ENCODE measurements at places on chromosomes 16 and 17.

- no peak for DNase-seq
These were observed 24.2 kb upstream of the ABCA3 start for GRCh38 chr16:2364638-2365210.

DNA sequence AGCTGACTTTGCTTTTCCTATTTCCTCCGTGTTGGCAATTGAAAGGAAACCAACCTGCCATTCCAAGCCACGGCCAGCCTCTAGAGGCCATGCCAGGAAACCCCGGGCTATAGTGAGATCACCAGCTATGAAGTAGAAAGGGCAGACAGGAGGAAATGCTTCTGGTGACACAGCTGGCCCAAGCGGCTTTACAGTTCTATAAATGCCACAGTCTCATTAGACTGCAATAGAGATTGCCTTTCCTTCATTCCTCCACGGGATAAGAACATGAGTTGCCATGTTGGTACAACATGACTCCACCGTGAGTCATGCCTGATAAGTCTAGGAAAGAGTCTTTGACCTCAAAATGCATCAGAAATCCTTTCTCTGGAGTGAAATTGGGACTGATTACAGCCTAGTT is 384.9 kb downstream of the GRIN2A start:
- no peak for DNase-seq

GRCh38 chr16:4640572-4641305 is 16.1 kb downstream of the MGRN1 start:
- DNase-seq, result no peak

GRCh38 chr17:59627770-59628171 is 8.1 kb downstream of the CLTC start:
- DNase-seq, result no peak

- DNase-seq, result no peak
These were observed 37.6 kb upstream of the PIRT start for GRCh38 chr17:10875430-10875851.

DNA sequence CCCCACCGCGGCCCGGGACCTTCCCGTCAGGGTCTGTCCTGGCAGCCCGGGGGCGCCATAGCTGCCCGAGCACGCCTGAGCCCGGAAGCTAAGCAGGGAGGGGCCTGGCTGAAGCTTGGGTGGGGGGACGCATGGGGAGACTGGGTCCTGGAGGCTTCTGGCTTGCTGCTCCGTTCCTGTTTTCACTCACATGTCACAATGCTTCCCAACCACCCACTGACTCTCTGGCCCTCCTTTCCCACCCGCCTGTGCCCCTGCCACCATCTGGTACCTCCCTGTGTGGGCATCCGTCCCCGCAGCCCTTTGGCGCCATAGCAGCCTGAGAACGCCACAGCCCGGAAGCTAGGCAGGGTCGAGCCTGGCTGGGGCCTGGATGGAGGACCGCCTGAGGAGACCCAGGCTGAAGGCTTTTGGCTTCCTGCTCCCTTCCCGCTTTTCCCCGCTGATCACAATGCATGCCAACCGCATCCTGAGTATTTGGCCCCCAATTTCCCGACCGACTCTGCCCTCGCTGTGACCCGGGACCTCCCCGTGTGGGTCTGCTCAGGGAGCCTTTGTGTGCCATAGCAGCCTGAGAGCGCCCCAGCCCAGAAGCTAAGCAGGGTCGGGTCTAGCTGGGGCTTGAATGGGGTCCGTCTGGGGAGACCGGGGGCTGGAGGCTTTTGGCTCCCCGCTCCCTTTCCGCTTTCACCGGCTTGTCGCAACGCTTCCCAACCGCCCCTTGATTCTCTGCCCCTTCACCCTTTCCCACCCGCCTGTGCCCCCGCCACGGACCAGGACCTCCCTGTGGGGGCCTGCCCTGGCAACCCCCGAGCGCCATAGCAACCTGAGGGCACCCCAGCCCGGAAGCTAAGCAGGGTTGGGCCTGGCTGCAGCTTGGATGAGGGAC is 2290.1 kb downstream of the TP53TG3F start:
- DNase-seq, result no peak

GRCh38 chr17:80894439-80894721 is 97.3 kb upstream of the CHMP6 start:
- DNase-seq, result no peak

GRCh38 chr16:27211026-27211425 is 7.7 kb downstream of the KDM8 start:
- DNase-seq, result no peak

GRCh38 chr16:75660321-75660720 is 12.7 kb downstream of the TERF2IP start:
- no peak for DNase-seq

GRCh38 chr16:89842471-89843408 is 14.5 kb downstream of the SPIRE2 start:
- no peak for DNase-seq

GRCh38 chr16:25106567-25107465 is 4.7 kb upstream of the LCMT1 start:
- peak; percentile 71 for DNase-seq

DNA sequence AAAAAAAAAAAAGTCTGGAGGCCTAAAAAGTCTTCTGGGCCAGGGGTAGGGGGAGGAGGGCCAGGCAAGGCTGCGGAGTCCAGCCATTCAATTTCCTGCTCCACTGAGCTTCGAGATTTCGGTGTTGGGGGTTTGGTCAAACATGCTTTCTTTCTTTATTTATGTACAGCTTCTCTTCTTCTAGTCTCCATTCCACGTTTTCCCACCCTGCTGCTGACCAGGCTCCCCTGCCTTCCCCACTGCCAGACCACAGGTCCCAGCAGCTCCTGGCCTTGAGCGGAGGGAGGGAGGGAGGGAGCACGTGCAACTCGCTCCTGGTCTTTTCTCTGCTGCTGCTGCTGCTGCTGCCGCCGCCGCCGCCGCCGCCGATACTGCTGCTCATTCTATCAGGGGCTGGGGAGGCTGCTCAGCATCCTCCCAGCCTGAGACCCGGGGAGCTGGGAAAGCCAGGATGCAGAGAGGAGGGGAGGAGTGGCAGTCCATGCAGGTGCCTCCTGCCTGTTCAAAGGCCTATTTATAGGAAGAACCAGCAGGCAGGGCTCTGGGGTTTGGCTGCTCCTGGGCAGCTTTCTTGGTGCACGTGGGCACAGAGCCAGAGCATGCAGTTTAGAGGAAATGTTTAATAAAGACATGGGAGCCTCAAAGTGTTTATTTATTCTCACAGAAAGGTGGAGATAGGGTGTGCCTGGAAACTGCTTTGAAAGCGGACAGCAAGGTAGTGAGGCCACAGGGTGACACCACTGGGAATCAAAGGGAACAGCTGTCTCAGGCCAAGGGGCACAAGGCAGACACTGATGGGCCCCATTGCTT is 23.4 kb upstream of the ZFHX3 start:
- DNase-seq, result no peak

DNA sequence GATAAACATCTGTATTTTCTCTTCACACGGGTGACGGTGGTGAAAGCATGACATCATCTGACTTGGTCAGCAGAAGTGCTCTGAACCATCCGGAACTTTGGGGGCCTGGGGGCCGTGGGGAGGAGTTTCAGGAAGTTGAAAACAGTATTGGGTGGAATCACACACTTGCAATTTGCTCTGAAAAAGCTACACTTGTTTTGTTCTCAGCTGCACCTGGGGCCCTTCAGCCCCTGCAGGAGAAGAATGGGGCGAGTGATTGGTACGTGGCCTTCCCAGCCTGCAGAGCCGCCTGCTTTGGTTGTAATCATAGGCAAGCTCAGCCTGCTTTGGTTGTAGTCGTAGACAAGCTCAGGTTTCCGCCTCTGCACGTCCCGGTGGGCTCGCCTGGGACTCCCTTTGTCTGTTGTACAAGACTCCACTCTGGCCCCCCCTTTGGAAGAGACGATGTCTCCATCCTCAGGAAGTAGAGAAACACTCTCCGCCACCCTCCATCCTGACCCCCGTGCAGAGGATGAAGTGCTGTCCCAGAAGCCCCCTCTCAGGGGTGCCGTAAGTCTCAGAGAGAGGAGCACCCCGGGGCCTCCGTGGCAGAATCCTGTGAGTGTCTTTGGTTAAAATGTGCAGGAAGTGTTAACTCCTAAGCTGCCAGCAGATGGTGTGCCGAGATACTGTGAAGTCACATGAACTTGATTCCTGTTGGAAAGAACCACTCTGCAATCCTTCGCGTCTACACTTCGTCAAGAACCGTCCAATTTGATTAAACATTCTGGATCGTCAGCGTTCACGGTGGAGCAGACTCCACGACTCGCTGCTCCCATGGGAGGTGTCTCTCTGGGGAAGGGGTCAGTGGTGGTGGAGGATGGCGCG is 5.4 kb downstream of the BANP start:
- DNase-seq, result no peak

- DNase-seq, result no peak
These were observed 108.1 kb downstream of the STX8 start for GRCh38 chr17:9467518-9467917.

GRCh38 chr17:55246583-55246982 is 18.2 kb upstream of the HLF start:
- no peak for DNase-seq

DNA sequence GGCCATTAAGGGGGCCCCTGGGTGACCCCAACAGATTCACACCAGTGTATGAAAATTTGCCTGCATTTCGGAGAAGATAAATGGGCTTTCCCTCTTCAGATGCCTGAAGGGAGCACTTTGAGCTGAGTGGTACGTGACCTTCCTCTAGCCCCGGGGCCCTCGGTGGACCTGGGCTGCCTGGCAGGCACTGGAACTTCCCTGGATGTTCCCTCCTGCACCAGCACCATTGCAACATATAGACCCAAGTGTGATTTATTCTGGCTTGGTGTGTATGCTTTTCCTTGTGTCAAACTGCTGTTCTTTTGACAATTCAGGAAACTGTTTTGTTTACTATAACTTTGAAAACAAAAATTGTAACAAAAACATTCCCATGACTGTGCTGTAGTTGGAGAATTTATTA is 93.8 kb downstream of the TNFRSF13B start:
- DNase-seq, result no peak

DNA sequence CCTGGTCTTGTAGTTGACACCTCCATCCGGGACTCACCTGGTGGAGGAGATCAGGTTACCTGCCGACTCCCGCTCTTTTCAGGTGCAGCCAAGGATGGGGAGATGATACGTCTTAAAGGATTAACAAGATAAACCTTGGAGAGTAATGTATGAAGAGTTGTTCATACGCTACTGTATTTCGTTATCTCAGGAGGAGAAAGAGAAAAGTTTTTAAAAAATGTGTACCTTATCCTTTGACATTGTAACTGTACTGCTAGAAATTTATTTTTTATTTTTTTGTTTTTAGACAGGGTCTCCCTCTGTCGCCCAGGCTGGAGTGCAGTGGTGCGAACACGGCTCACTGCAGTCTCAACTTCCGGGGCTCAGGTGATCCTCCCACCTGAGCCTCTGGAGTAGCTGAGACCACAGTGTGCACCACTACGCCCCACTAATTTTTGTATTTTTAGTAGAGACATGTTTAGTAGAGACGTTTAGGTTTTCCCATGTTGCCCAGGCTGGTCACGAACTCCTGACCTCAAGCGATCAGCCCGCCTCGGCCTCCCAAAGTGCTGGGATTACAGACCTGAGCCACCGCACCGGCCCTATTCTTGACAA is 764 bp upstream of the SMURF2 start:
- no peak for DNase-seq
